ENCODE measurements at places on chromosomes 5 and 9.

- DNase-seq: peak; percentile 81
Measured at GRCh38 chr5:159198063-159199036, 11.0 kb downstream of the RNF145 start.

DNA sequence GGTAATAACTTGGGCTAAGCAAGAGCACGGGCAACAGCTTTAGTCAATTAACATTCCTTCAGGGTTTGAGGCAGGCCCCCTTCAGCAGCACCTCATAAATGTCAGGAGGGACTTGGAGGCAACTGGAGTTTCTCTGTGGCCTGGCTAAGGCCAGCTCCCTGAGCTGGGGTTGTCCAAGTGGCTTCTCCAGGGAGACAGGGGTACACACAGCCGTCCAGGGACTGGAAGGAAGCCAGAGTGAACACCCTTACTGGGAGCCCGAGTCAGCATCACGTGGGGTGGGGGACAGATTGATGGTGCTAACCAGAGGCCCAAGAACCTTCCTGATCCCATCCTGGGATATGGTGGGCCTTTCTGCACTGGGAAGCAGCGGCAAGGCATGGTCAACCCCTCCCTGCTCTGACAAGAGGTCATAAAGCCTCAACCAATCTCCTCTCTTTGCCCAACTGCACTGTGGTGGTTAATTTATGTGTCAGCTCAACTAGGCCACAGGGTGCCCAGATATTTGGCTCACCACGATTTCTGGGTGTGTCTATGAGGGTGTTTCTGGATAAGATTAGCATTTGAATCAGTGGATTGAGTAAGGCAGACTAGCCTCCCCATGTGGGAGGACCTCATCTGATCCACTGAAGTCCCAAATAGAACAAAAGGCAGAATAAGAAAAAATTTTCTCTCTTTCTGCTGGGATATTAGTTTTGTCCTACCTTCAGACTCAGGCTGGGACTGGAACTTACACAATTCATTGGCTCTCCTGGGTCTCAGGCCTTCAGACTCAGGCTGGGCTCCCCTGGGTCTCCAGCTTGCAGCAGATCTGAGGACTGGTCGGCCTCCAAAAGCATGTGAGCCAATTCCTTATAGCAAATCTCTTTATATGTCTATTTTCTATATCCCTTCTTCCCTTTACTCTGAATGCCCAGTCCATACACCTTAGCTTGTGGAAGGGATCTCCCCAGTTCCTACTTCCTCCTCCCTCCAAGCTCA lies 127.2 kb upstream of the LARP1 start:
- no peak for DNase-seq

- no peak for DNase-seq
Measured at GRCh38 chr5:139561655-139562451, 714 bp downstream of the UBE2D2 start.

- DNase-seq: no peak
Measured at GRCh38 chr5:96101358-96102089, 139.9 kb upstream of the ELL2 start.

DNA sequence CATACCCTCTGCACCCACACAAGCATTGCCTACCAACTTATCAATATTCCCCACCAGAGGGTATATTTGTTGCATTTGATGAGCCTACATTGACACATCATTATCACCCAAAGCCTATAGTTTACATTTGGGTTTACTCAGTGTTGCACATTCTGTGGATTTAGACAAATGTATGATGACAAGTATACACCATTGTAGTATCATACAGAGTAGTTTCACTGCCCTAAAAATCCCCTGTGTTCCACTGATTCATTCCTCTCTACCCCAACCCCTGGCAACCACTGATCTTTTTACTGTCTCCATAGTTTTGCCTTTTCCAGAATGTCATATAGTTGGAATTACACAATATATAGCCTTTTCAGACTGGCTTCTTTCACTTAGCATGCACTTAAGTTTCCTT lies 85.7 kb upstream of the CPLX2 start:
- no peak for DNase-seq

DNA sequence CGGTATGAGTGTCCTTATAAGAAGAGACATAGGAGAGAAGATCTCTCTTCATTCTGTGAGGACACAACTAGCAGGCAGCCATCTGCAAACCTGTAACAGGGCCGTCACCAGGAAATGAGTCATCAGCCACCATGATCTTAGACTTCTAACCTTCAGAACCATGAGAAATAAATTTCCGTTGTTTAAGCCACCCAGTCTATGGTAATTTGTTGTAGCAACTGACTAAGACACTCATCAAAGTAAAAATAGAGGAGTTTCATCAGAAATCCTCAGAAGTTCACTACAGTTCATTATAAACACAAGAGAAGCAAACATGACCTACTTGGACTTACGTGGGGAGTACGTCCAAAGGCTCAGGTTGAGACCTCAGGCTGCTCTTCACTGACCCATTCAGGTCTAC lies 357.7 kb downstream of the SEMA5A start:
- DNase-seq: peak; percentile 93

DNA sequence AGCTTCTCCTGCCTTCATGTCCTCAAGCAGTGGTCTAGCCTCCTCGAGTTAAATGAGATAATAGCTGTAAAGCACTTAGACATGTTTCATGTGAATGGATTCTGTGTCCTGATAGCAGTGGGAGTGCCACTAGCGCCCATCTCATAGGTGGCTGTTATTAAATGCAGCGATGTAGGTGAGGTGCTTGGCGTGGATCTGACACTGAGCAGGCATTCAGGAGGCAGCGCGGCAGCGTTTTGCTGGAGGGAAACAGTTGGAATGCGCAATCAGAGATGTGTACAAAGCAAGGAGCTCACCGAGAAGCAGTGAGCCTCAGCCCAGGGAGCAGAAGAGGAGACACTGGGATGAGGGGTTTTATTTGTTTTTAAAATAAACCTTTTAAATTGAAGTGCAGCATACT lies 106.6 kb downstream of the RGS3 start:
- no peak for DNase-seq

DNA sequence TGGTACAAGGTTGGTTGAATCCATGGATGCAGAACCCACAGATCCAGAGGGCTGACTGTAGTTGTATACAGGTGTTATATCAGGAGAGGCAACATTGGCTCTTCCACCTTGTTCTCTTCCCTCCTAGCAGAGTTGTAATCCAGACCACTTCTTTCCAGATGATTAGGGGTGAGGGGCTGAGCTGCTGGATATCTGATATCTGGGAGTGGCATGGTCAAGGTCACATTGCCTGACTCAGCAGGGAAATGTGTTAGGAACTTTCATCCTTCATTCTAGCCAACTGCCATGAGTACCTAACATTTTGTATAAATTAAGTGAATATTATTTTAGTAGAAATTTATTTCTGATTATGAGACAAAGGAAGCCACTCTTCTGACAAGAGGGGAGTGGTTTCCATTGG lies 7.3 kb downstream of the DAPK1 start:
- DNase-seq: no peak

DNA sequence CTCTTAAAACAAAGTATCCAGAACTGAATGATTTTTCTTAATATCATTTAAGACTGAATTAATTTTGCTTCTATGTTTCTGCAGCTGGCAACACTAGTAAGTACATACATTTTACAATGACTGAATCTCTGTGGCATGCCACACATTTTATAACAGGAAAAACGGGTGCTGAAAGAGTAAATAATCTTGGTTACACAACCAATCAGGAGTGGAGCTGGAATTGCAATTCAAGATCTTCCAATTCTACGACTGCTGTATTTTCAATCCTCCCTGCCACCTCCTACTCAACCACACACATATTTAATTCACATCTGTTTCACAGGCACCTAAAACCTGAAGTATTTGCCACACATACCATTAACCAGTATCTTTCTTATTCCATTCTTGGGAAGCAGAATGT lies 52.7 kb upstream of the NR5A1 start:
- no peak for DNase-seq

DNA sequence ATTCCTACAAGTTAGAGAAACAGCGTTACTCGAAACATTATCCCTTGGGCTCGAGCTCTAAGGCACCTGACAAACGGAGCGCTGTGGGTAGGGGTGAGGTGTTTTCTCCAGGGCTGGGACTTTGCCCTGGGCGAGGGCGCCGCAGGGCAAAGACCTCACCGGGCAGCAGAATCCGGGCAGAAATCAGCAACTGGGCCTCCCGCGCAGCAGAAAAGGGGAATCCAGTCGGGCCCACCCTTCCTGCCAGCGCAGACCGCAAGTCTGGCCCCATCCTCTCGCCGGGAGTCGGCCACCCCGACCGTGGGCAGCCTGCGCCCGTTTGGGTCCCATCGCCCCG lies 430 bp upstream of the MSH3 start:
- DNase-seq: peak; percentile 49

- DNase-seq: peak; percentile 39
Measured at GRCh38 chr9:107566611-107567061, 77.1 kb upstream of the KLF4 start.

- no peak for DNase-seq
Measured at GRCh38 chr5:96074870-96075269, 113.2 kb upstream of the ELL2 start.

- no peak for DNase-seq
Measured at GRCh38 chr9:20319641-20320337, 302.5 kb downstream of the MLLT3 start.

GRCh38 chr5:5883146-5883545 lies 460.7 kb downstream of the ICE1 start:
- no peak for DNase-seq

- no peak for DNase-seq
Measured at GRCh38 chr9:16119261-16120230, 566.7 kb downstream of the CCDC171 start.

GRCh38 chr9:86531971-86532640 lies 177.9 kb upstream of the TUT7 start:
- DNase-seq: no peak

GRCh38 chr9:8733131-8733954 lies 933.8 kb upstream of the DMAC1 start:
- no peak for DNase-seq
